Thyroid gland (tissue), 4 donors: ENCODE measurements at places on chromosomes 6 and 20.
A peak's percentile ranks its signal among the peaks of the same experiment; 100 is the strongest.

DNA sequence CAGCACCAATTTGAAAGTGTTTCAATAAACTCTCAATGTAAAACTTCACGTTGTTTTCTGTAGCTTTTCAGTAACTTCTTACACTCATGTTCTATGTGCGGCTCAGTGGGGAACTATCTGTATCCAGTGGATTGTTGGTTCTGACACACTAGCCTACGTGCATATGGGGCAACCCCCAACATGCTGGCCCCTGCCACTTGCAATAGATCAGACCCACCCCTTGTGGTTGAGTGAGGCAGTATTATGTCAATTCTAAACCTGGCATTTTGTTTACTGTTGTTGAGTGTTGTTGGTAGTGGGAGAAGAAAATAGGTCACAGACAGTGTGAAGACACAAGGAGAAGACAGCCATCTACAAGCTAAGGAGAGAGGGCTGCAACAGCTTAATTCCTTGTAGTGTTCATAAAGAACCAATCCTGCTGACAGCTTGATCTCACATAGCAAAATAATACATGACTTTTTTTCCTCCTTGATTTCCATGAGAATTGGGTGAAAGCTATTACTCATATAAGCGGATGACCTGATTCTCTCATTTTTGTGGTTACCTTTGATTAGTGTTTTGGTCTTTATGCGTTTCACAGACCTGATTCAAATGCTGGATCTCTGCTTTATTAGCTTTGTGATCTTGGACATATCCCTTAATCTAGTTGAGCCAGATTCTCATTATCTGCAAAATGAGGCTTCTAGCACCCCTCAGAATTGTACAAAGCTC is 320.4 kb downstream of the LAMA2 start:
- DNase-seq, result no peak

- no peak for DNase-seq
Observed at GRCh38 chr6:120876424-120876823, 457.9 kb downstream of the TBC1D32 start.

DNA sequence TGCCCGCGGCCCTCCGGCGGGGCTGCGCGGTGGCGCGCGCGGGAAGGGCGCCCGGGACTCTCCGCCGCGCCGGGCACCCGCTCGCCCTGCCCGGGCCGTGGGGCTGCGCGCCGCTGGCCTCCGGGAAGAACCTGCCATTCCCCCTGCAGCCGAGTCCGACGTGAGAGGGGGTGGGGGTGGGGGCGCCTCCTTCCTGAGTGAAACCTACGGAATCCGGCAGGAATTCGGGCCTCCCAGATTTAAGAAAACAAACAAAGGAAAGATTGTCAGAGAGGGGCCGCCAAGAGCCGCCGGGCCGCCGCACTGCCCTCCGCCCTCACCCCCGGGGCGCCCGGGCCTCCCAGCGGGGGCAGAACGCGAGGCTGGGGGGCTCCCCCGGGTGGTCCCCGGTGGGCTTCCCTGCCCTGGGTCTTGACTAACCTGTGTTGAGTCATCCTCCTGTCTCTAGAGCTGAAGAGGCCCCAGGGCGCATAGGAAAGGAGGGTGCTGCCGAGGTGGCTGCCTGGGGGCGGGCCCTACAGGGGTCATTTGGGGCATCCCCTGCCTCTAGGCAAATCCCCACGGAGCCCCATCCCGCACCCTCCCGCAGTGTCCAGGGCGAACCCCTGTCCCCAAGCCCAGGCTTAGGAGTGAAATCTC is 42.2 kb upstream of the FOXP4 start:
- DNase-seq, result peak; percentile 74

DNA sequence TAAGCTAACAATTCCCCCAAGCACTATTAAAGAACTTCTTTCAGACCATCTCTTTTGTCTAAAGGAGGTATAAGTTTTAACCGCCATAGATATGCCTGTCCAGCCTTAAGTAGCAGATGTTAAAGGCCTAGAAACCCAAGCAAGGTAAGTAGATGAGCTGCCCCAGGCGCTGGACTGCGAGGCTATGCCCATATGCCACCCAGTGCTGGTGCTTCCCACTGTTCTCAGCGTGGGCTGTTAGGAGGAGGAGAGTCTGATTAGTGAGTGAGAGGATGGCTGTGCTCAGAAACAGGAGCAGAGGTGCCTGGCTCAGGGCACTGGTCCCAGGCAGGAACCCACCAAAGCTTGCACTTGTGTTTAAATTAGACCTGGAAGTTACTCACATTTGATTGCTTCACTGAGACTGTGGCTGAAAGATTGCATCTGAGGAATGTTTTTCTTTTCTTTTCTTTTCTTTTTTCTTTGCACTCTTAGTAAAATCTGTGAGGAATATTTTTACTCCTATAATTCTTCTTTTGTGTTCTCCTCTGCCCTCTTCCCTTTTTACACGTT is 32.2 kb downstream of the PRPH2 start:
- peak; percentile 18 for DNase-seq

DNA sequence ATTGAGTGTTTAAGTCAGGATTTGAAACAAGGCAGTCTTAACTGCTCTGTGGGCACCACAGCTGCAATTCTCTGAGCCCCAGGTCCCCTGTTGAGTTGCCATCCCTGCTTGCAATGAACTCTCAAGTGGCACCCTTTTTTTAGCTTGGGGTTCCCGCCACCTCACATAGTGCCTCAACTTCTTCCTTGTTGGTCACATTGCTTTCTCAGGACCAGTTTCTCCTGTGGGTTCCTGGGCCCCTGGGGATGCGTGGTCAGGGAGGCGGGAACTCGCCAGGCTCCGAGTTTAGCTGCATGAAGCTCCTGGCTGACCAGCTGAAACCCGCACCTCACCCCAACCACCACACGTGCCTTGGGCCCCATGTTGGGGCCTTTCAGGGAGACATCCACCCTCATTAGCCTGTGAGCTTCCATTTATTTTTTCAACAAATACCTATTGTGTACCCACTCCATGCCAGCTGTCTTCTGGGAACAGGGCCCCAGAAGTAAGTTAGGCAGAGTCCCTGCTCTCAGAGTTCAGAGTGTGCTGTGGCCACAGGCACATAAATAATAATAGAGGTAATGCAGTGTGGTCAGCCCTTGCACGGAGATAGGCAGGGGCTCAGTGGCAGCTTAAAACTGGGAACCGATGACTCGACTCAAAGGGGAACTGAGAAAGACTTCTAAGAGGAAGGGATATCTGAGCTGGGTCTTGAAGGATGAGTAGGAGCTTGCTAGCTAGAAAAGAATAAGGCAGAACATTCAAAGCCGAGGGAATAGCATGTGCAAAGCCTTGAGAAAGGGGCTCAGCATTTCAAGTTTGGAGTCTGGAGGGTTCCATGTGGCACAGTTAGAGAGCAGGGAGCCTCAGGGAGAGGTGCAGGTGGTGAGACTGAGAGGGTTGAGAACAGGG is 33.9 kb upstream of the FAM83D start:
- no peak for DNase-seq

- DNase-seq, result no peak
Observed at GRCh38 chr20:36465109-36466080, 75.9 kb upstream of the MYL9 start.

- no peak for DNase-seq
Observed at GRCh38 chr20:17721802-17722486, 22.2 kb downstream of the BANF2 start.

DNA sequence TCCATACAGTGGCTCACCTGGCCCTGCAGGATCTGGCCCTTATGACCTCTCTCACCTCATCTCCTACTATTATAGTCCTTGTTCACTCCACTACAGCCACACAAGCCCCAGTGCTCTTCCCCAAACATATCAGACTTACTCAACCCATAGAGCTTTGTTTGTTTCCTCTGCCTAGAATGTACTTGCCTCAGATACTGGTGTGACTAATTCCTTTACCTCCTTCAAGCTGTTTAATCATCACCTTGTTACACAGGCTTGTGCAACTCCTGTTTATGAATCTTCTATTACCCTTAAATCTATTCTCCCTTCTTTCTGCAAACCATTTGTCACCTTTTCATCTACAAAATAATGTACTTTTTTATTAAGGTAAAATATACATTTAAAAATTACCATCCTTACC is 3.2 kb downstream of the DEFB125 start:
- DNase-seq, result no peak

DNA sequence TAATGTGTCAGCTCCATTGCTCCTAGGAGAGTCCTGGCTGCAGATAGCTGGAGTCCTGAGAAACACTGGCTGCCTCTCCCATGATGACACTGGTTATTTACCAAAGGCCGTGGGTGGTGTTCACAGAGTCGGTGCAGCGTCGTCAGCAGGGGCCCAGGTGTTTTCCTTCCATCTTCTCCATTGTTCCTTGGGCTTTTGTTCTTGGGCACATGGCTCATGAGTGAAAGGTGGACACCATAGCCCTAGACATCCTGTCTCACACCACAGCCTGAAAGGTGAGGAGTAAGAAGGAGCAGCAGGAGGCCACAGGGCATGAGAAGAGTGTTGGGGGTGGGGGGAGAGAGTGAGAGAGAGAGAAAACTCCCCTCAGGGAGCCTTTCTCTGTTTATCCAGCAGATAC is 9.1 kb downstream of the CST5 start:
- DNase-seq, result no peak

DNA sequence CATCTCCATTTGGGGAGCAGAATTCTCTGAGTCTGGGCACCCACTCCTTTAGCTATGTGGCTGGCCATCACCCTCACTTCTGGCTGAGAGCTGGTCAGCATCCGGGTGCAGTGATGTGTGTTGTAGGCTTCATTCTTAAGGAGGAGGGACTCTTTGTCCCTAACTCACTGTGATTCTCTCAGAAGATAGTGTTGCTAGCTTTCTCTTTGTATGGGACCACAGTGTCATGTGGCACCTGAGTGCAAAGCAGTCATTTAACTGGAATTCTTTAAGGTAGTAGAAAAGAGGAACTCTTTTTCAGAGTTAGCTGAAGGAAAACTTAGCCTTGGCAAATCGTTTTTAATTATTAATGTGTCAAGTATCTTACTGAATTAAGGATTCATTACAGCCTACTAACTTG is 165.9 kb downstream of the JARID2 start:
- no peak for DNase-seq

GRCh38 chr6:5094327-5094726 is 9.2 kb downstream of the PPP1R3G start:
- no peak for DNase-seq

DNA sequence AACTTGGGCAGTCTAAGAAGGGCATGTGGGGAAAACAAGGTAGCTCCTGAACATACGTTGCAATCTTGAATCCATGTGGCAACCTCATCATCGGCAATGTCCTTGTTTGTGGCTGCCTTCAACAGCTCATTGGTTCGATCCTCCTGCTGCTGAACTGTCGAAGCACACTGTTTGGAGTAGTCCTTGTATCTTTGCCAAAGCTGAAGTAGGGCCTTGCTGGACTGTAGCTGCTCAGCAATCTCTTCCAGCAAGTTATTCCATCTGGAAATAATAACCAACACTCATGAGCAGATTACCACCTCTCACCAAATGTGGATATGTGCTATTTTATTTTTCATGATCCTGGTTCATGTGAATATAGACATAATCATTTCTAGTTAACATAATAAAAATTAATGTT is 413.3 kb downstream of the ESR1 start:
- DNase-seq, result peak; percentile 38

GRCh38 chr6:125994670-125995488 is 8.5 kb downstream of the TRMT11 start:
- DNase-seq, result no peak

GRCh38 chr6:45607798-45608197 is 230.1 kb upstream of the SUPT3H start:
- no peak for DNase-seq

GRCh38 chr20:44678990-44679611 is 27.6 kb upstream of the ADA start:
- DNase-seq, result no peak

GRCh38 chr20:63094767-63095499 is 88.2 kb upstream of the BHLHE23 start:
- no peak for DNase-seq

DNA sequence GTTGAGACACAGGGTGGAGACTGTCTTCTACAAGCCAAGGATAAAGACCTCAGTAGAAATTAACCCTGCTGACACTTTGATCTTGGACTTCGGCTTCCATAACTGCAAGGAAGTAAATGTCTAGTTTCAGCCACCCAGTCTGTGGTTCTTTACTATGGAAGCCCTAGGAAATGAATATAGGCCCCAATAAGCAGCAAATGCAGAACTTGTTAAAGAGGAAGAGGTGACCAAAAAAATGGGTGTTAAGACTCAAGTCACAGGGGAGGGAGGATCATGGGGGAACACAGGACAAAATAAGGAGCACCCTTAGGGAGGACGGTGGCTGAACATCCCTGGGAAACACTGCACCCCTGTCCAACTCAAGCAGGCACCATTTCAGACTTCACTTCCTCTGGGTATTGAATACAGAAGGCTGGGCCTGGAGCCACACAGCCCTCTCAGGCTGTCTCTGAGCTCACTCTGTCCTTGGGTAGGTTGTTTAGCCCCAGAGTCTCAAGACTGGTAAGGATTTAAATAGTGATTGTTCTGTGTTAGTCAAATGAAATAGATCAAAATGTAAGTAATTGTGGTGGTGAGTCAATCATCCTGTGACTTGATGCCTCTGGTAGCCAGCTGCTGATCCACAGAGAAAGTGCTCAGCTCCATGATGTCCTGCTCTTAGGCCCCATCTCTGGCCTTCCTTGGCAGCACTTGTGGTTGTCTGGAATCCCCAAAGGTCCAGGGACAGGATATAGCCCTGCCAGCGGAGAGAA is 30.5 kb upstream of the SIRPD start:
- no peak for DNase-seq

DNA sequence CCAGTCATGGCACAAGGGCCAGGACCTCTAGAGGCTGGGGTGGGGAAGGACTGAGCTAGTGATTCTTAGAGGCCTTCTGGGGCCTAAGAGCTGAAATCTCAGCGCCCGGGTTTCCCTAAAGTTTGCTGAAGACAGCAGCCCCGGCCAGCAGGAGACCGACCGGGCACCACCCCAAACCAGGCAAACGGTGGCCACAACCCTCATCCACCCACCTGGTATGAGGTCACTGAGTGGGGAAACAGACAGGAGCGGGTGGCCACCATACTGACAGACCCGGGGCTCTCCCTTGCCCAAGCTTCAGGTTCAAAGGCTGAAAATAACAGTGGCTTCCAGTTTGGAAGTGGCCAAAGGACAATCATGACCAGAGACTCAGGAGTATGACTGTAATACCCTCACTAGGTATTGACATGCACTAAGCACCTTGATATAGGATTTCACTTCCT is 35.0 kb upstream of the ID1 start:
- no peak for DNase-seq

GRCh38 chr6:17536586-17536985 is 63.5 kb upstream of the FAM8A1 start:
- DNase-seq, result no peak

DNA sequence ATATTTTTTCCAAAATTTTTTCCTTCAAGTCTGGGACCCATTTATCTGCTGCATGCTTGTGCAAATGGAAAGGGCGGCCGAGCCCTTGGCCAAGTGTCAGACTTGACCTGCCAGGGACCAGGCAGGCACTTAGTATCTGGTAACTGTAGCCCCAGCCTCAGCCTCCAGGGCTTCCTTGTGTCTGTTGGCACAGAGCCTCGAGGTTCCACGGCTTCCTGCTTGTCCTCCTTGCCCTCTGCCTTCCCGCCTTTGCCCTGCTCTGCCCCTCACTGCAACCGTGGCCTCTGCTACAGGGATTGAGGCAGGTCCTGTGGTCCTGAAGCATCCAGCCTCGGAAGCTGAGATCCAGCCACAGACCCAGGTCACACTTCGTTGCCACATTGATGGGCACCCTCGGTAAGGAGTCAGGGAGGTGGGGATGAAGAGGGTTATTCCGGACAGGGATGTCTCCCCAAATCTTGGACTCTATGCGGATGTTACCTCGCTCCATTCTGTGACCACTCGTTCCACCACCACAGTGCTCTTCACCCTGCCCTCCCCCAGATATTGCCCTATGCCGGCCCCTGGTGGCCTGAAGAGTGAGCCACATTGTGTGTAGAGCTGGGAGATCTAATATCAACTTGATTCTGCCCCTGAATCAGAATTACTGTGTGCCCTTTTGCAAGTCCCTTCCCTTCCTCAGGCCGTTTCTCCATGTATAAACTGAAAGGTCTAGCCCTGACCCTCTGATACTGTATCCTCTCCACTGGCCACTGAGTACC is 41.5 kb upstream of the SRF start:
- peak; percentile 25 for DNase-seq
